Pancreas (tissue), 10 donors: ENCODE measurements at places on chromosomes 2 and 18. TPM values are rescaled to one million over a fixed set of nuclear protein-coding genes. Genes with fewer than 3 reads are reported as not detected.

TMEM198 gene
- 9.0 TPM for polyA plus RNA-seq

NGEF gene
- 6.1 TPM for polyA plus RNA-seq

- no peaks in the 10 kb centered on the region for H3K36me3 ChIP-seq
- DNase-seq: peak; percentile 68
- no peak within 1 kb of the TSS for H3K27ac ChIP-seq
- H3K4me3 ChIP-seq: peak within 1 kb of the TSS; percentile 20
- peaks cover 16% of the 10 kb centered on the region for H3K27me3 ChIP-seq
Measured at GRCh38 chr2:26847655-26848335, at the start of gene DPYSL5. DPYSL5 (plus strand) TSS chr2:26848132; CDS start chr2:26898500, 50,368 bp downstream.

DNA sequence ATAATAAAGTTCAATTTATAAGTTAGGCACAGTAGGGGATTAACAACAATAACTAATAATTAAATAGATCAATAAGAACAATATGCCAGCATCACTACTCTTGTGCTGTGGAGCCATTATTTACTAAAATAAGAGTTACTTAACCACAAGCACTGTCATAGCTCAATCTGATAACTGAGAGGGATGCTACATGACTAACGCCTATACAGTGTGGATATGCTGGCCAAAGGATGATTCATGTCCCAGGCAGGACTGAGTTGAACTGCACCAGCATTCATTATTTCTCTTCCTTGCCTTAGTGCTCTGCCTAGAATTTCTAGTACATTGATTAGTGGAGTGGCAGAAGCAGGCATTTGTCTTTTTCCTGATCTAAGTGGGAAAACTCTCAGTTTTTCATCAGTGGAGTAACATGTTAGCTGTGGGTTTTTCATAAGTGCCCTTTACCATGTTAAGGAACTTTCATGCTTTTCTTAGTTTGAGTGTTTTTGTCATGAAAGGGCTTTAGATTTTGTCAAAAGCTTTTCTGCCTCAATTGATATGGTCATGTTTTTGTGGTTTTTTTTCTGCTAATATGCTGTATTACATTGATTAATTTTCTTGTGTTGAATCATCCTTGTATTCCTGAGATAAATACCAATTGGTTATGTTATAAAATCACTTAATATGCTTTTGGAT, 21.7 kb downstream of the KIAA1328 start:
- H3K4me3 ChIP-seq: no peak overlapping the region
- H3K27ac ChIP-seq: no peak overlapping the region
- H3K27me3 ChIP-seq: no peaks in the 10 kb centered on the region
- no peak for DNase-seq
- no peaks in the 10 kb centered on the region for H3K4me1 ChIP-seq

- peaks cover 4% of the 10 kb centered on the region for H3K4me1 ChIP-seq
- DNase-seq: no peak
- H3K27ac ChIP-seq: no peak overlapping the region
- no peak overlapping the region for H3K4me3 ChIP-seq
- no peaks in the 10 kb centered on the region for H3K36me3 ChIP-seq
Measured at GRCh38 chr2:136135921-136136906, 18.3 kb upstream of the CXCR4 start.

EFR3B gene
- polyA plus RNA-seq: 0.46 TPM

WDR75 gene
- polyA plus RNA-seq: 11.3 TPM

IL36G gene
- polyA plus RNA-seq: not detected

PRSS56 gene
- polyA plus RNA-seq: not detected

DNA sequence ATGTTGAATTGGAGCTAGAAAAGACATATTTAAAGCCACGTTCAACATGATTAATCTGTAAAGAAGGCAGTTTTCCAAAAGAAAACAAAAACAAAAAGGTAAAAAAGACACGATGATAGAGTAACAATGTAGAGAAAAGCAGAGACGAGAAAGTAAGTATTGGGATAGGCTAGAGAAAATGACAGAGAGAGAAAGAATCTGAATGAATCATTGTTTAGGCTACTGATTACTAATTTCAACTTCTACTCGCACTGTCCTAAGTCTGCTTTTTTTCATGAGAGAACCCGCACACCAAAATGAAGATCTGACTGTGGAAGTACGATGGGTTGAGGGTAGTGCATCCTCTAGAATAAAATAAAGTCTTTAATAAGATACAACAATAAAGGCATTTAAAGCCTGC, 1599.2 kb upstream of the TMEFF2 start:
- no peaks in the 10 kb centered on the region for H3K27me3 ChIP-seq
- H3K4me3 ChIP-seq: no peak overlapping the region
- no peaks in the 10 kb centered on the region for H3K4me1 ChIP-seq
